ENCODE measurements at places on chromosomes 3 and 15.
A peak's percentile ranks its signal among the peaks of the same experiment; 100 is the strongest.

GRCh38 chr3:129688271-129688895 lies 81.9 kb upstream of the PLXND1 start:
- DNase-seq: peak; percentile 84

DNA sequence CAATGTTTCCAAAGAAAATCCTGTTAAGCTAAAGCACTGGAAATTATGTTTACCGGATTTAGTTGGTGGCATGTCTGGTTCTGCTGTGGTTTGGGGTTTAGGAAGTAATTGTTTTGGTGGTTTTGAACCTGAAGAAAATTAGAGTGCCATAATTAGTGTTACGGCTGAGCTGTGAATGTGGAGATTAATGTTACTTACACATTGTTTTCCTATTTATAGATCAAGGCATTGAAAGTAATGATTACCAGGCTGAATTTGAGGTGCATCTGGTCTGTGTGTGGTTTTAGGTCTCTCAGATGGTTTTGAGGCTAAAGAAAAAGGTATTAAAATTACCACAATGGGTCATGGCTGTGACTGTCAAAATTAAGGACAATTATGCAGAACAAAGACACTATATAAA lies 128.9 kb downstream of the TFG start:
- no peak for DNase-seq

DNA sequence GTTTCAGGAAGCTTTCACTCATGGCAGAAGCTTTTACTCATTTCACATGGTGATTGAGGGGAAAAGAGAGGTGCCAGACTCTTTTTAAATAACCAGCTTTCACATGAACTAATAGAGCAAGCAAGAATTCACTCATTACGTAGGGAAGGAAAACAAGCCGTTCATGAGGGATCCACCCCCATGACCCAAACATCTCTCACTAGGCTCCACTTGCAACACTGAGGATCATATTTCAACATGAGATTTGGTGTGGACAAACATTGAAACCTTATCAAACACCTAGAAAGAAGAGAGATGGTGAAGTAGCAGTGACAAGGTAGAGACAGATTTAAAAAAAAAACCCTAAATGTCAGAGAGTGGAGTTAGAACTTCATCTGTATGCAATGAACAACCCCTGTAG lies 408.6 kb upstream of the PDZRN3 start:
- DNase-seq: no peak

DNA sequence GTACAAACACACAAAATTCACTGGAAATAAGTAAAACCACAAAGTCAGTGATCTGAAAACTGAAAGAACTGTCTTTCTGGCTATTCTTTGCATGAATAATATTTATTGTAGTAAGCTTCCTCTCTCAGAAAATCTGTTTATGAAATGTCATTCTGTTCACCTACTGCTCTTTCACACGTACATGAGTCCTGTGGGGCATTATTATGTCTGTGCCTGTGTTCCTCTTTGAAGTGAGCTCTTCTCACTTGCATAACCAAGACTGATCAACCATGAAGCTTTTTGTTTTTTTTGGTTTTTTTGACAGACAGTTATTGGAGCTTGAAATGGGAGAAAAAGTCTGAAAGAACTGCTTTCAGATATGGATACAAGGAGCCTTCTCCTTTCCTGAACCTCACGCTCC lies 195.8 kb downstream of the PLCH1 start:
- DNase-seq: no peak

- peak; percentile 74 for DNase-seq
Observed at GRCh38 chr3:69948246-69948862, 51.2 kb upstream of the SAMMSON start.

DNA sequence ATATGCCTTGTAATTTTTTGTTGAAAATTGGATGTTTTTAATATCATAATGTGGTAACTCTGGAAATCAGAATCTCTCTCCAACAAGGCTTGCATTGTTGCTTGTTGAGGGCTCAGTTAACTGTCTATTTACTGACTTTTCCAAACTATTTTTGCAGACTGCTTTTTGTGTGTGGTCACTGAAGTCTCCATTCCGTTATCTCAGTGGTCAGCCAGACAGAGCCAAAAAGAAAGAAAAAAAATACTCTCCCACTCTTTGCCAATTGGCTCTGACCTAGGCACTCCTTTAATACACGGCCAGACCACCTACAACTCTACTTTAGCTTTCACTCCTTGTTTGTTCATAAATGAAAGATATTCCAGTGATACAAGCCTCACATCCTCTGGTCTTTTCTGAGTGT lies 52.5 kb downstream of the IFT80 start:
- no peak for DNase-seq

DNA sequence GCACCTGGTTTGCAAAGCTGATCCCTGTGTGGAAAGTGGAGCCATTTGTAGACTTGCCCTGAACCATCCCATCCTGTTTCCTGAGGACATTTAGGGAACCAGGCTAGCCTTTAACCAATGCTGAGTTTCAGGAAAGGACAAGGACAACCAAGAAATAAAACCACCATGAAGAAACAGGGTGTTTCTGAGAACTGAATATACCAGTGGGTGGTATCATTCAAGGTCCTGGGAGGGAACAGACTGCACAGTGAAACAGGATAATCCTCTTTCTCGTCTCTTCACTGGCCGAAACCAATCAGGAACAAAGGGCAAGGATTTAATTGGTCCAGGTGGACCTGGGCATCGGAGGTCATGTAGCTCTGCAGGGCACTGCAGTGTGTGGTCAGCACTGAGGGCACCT lies 21.8 kb downstream of the ZNF860 start:
- no peak for DNase-seq

- DNase-seq: peak; percentile 9
Observed at GRCh38 chr3:131819381-131820055, 215.3 kb downstream of the CPNE4 start.

GRCh38 chr3:126998320-126998719 lies 15.4 kb downstream of the PLXNA1 start:
- no peak for DNase-seq

DNA sequence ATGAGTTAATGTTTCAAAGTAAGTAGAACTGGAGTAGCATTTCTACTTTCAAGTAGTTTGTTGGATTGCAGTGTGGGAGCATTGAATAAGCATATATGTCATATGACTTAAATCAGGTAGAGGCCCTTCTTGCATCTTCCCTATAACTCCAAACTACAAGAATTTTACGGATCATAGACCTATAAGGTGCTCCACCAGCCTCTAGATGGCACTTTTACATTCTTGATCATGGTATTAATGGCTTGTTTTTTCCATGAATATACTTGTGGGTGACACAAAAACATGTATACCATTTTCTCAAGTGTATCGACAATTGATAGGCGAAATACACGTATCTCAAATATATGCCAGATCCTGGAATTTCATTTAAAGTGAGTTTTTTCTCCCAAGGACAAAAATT lies 311.1 kb downstream of the ZPLD1 start:
- no peak for DNase-seq

DNA sequence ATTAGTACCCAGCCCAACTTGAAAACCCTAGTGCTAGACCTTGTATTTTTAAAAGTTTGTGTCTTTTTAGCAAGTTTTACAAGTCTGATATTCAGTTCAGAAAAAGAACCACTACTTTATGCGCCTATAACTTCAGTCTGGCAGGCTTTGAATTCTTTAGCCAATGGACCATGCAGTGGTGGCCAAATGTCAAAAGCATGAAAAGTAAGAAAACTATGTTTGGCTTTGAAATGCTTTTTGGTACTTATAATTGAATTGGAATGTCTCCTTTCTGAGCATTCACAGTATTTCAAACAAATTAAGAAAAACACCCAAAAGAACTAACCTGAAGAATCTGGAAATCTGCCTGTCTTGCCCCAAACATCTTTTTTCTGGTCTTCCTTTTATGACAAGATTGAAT lies 12.8 kb downstream of the WDR48 start:
- no peak for DNase-seq

- no peak for DNase-seq
Observed at GRCh38 chr3:54792584-54792983, 135.3 kb downstream of the LRTM1 start.

- no peak for DNase-seq
Observed at GRCh38 chr15:88542342-88542733, 4.1 kb downstream of the DET1 start.

GRCh38 chr15:70636540-70637165 lies 126.7 kb downstream of the UACA start:
- peak; percentile 20 for DNase-seq

DNA sequence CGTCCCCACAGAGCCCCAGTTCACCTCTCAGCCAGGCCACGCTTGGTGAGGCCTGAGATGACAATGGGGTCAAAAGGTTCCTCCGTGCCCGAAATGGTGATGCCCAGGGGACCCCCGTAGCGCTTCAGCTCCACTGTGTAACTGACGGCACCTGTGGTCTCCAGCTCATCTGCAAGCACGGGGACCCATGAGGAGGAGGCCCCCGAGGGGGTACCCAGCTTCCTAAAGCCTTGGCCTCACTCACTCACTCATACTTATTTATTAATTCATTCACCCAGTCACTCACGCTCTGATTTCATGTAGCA lies 30.4 kb downstream of the GRIP2 start:
- no peak for DNase-seq

DNA sequence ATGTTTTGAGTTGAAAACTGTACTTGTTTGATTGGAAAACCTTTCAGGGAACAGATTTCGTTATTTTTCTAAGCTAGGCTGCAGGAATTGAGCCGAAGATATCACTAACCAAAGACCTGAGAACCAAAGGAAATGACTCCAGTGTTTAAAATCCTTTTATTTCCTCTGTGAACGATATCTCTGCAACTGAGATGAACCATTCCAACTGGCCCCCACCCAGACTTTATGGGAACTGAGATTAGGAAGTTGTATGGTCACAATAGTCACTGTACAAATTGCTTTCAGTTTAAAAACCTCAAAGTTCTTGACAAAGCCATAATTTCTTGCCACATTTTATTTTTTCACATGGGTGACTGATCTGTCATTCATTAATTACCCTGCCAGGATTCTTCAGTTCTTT lies 232.4 kb downstream of the RBMS3 start:
- no peak for DNase-seq

GRCh38 chr15:52095597-52096262 lies 16.8 kb downstream of the BCL2L10 start:
- no peak for DNase-seq

DNA sequence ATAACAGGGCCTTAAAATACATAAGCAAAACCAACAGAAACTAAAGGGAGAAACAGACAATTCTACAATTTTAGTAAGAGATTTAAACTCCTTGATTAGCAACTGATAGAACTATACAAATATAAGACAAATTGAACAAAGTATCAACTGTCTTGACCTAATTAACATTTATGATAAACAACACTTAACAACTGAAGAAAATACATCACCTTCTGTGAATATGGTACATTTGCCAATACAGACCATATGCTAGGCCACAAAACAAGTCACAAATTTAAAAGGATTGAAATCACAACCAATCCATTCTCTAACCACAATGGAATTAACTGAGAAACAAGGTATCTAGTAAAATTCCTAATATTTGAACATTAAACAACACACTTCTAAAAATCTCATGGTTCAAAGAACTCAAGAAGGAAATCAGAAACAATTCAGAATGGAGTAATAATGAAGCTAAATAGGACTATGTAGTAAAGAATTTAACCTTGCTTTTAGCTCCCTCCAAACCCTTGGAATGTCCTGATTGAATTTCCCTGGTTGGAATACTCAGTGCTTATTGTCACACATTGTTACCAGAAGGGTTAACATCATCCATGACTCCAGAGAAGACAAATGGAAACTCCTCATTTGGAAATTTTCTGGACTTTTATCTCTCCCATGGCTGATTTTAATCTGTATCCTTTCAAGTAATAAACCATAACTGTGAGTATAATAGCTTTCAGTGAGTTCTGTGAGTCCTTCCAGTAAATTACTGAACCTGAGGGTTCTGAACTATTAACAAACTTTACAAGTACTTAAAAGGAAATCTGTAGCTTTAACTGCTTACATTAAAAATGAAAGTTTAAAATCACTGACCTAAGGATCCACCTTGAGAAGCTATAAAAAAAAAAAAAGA lies 88.8 kb downstream of the DLG1 start:
- no peak for DNase-seq

DNA sequence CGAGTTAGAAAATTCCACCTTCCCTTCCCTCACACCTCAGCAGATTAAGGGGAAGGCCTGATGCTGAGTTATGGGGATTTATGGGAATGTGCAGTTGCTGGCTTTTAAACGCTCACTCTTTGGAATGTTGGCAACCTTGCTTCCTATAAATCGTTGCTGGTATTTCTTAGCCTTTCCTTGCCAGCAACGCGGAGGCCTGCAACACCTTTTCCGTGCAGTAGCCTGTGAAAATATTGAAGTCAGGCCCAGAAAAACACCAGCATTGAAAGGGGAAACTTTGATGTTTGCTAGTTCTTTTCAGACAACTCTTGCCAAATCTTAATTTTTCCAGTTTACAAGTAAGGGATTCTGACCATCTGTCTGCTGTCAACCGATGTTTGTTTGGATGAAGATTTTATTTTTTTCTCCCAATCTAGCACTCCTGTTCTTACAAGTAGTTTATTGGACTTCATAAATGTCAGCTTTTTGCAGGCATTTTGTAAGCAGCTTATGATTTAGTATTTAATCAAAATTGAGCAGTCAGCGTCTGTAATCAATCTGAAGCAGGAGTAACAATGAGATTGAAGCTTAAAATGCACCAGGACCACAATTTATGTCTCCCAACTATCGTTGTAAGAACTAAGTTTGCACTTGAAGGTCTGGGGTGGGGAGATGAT lies 251.0 kb downstream of the RPLP1 start:
- no peak for DNase-seq

DNA sequence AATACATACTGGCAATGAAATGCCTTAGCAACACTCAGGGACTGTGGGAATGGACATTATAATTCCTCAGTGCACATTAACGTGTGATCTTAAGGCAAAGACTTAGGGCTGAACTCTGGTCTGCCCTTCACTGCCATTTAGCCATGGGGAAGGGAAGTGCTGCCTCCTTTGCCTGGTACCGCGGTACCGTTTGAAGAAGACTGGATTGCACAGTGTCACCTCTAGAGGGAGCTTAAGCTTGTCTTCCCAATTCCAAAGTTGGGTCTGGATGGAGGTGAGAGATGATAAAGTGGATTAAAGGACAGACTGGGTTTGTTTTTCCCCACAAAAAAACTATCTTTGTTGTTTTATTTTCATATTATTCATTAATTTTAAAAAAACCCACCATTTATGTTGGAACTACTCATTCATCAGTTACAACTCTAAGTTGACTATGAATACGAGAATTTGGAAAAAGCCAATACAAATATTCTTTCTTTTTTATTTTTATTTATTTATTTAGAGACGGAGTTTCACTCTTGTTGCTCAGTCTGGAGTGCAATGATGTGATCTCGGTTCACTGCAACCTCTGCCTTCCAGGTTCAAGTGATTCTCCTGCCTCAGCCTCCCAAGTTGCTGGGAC lies 60.0 kb upstream of the SYN2 start:
- DNase-seq: no peak

GRCh38 chr3:14701676-14702075 lies 26.7 kb downstream of the C3orf20 start:
- DNase-seq: no peak

GRCh38 chr3:193499136-193499770 lies 55.4 kb downstream of the ATP13A4 start:
- DNase-seq: no peak

- no peak for DNase-seq
Observed at GRCh38 chr3:9214599-9214998, 34.8 kb downstream of the SRGAP3 start.

GRCh38 chr3:82493858-82494257 lies 732.4 kb upstream of the GBE1 start:
- no peak for DNase-seq

GRCh38 chr3:14307656-14308302 lies 94.6 kb upstream of the SLC6A6 start:
- DNase-seq: no peak
